ENCODE measurements at places on chromosomes 2 and 18. TPM values are rescaled to one million over a fixed set of nuclear protein-coding genes. Genes with fewer than 3 reads are reported as not detected.

DNA sequence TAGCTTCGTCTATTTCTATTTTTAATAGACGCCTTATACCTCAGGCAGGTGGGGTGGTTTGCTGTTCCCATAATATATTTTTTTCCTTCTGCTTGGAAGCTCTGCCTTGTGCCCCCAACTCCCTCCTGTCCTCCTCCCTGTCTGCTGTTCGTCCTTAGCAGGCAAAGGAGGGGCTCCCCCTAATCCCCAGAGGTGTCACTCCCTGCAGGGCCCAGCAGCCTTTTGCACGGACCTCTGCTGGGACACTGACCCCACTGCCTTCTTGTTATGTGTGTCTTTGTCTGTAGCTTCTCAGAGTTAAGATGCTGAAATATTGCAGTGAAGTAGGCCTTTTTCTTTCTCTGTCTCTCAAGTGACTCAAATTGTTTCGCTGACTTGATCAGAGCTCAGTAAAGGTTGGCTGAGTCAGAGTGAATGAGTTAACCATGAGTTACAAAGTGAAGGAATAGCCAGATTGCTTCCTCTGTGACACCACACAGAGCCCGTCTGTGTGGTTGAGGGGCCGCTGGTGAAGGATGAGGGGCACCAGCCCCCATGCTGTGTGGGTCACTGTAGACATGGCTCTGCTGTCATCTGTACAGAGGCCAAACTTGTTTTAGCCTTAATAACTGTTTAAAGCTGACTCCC lies 47.7 kb downstream of the PRKCE start:
- no peaks in the 10 kb centered on the region for H3K36me3 ChIP-seq
- no peak overlapping the region for H3K27ac ChIP-seq
- no peak overlapping the region for H3K4me3 ChIP-seq
- no peak for DNase-seq

- no peak overlapping the region for H3K4me3 ChIP-seq
- peaks cover 33% of the 10 kb centered on the region for H3K4me1 ChIP-seq
- H3K27me3 ChIP-seq: no peaks in the 10 kb centered on the region
- DNase-seq: no peak
Observed at GRCh38 chr2:201411421-201411820, 39.8 kb downstream of the TRAK2 start.

DNA sequence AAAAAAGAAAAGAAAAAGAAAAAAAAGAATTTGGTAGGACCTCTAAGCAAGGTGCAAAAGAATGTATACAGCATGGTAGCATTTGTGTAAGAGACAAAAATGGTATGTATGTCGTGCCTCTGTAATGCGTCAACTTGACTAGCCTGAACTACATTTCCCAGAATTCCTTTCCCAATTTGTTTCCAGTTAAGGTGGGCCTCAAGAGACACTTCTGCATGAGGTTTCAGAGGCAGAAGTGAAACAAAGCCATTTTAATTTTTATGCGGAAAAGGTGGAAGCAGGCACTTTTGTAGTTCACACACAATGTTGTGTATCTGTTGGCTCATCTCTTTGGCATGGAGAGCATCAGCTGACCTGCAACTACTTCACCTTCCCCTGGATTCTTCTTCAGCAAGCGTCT lies 56.5 kb upstream of the PAPOLG start:
- H3K27me3 ChIP-seq: no peaks in the 10 kb centered on the region
- DNase-seq: no peak
- no peaks in the 10 kb centered on the region for H3K36me3 ChIP-seq
- no peak overlapping the region for H3K4me3 ChIP-seq
- no peaks in the 10 kb centered on the region for H3K4me1 ChIP-seq

GRCh38 chr18:10530852-10531251 lies 5.0 kb downstream of the NAPG start:
- no peaks in the 10 kb centered on the region for H3K4me1 ChIP-seq
- no peak overlapping the region for H3K4me3 ChIP-seq
- no peaks in the 10 kb centered on the region for H3K27me3 ChIP-seq
- no peak for DNase-seq

SDC1 gene
- total RNA-seq: 232 TPM

ASPRV1 gene
- 2.9 TPM for total RNA-seq
